ENCODE measurements at places on chromosomes 3 and 15.

- peak; percentile 72 for DNase-seq
Measured at GRCh38 chr3:156691920-156692319, 17.5 kb downstream of the TIPARP start.

GRCh38 chr3:132236701-132237651 lies 80.2 kb upstream of the ACP3 start:
- no peak for DNase-seq

- peak; percentile 47 for DNase-seq
Measured at GRCh38 chr3:122942937-122943827, 84.4 kb downstream of the SEMA5B start.

DNA sequence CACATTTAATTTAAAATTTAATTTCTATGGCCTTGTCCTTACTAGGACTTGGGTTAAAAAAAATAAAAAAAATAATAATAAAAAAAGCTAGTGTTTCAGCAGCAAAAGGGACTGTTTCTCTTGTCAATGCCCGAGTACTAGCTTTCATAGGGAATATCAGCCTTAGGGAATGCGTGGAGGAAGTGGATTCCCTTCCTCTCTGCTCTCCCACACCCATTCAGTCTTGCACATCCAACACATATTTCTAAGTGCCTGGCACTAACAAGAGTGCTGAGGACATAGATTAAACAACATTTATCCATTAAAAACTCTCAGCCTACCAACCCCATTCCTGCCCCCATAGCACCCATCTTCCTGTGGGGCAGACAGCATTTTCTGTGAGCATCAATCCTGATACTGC lies 6.2 kb downstream of the ZNF385D start:
- DNase-seq: no peak

- DNase-seq: peak; percentile 26
Measured at GRCh38 chr3:70120357-70120966, 120.9 kb downstream of the SAMMSON start.

- no peak for DNase-seq
Measured at GRCh38 chr3:188780193-188781147, 391.3 kb upstream of the TPRG1 start.

DNA sequence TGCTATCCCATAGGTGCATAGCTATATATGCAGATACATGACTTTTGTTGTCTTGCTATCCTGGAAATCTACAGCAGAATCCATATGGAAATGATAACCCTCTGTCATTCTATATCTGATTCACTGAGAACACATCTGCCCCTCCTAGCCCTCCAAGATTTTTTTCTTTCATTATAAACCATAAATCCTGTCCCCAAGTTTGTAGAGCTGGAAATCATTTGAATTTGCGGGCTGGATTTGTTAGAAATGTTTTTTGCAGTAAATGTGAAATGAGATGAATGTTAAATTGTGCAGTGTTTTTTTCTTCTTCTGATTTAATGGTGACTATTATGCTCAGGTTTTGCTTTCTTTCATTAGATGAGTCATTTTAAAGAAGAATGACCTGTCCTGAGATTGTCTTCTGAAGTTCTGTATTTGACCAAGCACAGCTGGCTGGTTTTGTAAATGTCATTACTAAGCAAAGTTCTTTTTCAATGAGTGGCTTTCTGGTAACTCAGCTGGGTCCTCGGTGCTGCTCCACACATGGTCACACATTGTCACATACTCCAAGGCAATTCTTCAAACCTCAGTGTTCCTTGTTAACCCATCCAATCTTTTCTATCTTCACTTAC lies 25.3 kb upstream of the ABHD17C start:
- peak; percentile 88 for DNase-seq

DNA sequence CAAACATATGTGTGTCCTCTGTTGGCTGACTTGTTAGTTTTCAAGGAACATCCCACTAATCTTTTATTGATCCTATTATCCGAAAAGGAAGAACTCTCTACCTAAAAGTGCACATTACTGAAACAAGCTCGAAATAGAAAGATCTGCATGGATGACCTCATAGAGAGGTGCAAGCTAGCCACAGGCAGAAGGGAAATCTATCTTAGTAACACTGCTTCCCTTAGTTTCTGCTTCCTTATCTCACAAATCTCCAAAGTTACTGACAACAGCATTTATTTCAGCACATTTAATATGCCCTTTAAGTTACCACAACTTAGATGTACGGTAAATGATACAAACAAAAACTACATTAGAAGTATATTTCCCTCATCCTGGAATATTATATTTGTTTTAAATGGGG lies 285.1 kb upstream of the CCDC54 start:
- DNase-seq: no peak

- no peak for DNase-seq
Measured at GRCh38 chr3:57161915-57162314, 3.2 kb downstream of the IL17RD start.

DNA sequence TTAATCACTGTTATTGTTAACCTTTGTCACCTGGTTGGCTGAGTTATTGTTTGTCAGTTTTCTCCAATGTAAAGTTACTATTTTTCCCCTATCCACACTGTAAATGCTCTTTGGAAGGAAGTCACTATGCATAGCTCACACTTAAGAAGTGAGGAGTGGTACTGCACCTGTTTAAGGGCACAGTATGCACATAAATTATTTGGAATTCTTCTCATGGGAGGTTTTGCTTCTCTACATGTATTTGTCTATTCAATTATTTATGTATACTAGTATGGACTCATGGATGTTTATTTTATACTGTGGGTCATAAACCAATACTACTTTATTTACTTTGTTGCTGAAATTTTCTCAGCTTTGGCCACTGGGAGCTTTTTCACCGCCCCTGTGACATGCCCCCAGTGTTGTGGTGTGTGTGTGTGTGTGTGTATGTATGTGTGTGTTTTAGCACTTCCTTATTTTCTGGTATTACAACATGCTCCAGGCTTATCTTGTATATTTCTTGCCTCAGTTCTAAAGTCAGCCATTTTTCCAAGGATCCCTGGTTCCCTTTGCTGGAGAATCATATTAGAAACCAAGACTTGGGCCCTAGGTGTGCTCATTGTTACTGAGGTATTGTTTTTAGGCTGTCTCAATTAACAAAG lies 290.5 kb downstream of the KBTBD8 start:
- no peak for DNase-seq

GRCh38 chr15:85702321-85703101 lies 92.2 kb downstream of the KLHL25 start:
- peak; percentile 30 for DNase-seq

DNA sequence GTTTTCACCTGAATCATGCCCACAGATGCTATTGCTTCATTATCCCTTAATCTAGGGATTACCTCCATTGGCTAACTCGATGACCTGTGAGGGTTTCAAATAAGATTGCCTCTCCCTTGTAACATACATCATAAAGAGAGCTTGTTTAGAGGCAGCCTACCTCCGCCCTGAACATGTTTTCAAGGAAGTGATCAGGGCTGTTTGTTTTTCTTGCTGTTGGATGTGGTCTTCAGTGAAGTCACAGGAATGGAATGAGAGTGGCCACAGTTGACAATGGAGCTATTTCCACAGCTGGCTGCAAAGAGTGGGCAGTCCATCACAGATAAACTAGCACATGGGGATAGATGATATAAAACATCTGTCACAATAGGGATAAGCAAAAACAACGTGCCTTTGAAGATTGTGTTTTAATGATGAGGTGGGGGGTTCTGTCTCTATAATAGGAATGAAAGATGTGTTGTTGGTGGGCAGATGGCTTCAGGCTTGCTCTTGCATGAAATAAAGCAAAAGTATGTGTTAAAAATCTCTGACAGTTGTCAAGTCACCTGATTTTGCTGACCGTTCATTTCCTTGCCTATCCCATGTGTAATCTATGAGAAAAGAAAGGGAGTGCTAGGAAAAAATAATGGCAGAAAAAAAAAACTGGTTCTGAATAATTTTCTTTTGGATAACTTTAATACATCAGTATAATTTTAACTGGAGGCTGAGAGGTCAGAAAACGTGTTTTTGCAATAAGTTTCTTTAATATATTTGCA lies 642.3 kb downstream of the RBMS3 start:
- DNase-seq: peak; percentile 87

GRCh38 chr3:117091676-117092075 lies 382.1 kb downstream of the TUSC7 start:
- DNase-seq: no peak

DNA sequence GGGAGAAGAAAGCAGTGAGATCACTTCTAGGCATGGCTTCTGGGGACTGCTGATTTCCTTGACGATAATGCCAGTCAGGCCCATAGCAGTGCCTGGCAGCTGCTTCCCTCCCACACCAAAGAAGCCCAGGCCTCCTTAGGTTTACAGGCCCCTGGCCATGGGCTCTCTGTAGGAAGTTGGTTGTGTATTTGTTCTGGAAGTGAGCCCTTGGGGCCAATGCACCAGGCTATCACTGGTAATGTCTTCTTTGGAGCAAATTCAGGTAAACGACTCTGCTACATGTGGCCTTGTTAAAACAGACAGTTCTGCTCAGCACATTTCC lies 89.3 kb downstream of the CCNL1 start:
- no peak for DNase-seq

GRCh38 chr3:144114767-144115166 lies 143.1 kb downstream of the DIPK2A start:
- DNase-seq: peak; percentile 28

DNA sequence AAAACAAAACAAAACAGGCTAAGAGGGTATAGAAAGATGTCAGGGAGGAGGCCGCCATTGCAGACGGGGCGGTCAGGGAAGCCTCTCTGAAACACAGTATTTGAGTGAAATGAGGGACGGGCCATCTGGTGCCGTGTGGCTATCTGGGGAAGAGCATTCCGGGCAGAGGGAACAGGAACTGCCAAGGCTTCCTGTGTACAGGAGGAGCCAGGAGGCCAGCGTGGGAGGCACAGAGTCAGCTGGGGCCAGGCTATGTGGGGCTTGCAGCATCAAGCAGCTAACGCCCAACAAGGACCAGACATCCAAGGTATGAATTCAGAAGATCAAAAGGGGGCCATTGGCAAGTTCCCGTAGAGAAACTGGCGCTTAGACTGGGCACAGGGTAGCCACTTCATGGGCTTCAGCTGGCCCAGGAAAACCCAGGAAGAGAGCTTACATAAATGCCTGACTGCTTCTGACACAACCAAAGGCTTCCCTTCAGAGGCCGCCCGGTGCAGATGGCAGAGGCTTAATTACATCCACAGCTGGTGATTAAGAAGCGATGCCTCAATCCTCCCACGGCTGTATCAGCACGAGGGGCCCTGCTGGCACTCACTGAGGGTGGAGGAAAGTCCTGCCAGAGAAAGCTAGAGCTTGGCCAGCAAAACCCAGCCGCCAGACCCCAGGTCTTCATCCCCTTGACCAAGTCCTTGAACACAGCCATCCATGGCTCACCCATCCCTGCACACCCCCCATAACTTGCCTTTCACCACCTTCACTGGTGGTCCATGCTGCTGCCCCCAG lies 144.9 kb downstream of the MEGF11 start:
- no peak for DNase-seq

- no peak for DNase-seq
Measured at GRCh38 chr15:73869216-73869995, 4.0 kb upstream of the TBC1D21 start.

- DNase-seq: no peak
Measured at GRCh38 chr3:134199240-134199639, 51.4 kb downstream of the RYK start.

DNA sequence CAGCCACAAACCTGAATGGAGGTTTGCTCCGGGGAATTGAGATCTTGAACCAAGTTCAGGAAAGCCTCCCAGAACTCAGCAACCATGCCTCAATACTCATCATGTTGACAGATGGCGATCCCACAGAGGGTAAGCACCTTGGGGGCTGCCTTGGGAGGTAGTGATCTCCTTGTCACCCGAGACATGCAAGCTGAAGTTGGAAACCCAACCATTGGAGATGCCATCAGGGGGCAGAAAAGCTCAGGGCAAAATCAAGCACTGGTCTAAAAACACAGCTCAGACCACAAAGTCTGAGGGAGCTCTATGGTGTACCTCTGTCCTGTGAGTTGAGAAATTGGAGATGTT lies 5.8 kb downstream of the ITIH1 start:
- no peak for DNase-seq

GRCh38 chr3:36297195-36297594 lies 83.1 kb upstream of the STAC start:
- DNase-seq: no peak

GRCh38 chr3:129672412-129672811 lies 65.9 kb upstream of the PLXND1 start:
- DNase-seq: no peak

- DNase-seq: peak; percentile 64
Measured at GRCh38 chr15:35980719-35981118, 434.8 kb upstream of the DPH6 start.

GRCh38 chr3:138796761-138797160 lies 38.0 kb downstream of the PIK3CB start:
- no peak for DNase-seq

DNA sequence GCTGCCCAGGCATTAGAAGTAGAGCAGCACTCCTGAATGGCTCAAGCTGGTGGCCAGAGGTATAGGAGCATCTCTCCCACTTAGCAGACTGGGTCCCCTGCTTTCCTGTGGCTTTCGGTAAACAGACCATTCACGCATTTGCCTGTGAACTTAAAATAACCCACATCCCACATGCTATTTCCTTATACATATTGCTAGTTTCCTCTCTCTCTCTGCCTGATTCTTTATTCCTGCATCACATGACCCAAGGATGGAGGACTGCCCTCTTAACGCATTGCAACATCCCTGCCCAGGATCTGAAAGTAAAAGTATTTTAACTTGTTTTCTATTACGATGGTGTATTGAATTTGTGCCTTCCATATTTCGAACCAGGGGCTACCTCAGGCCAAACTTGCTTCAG lies 43.4 kb upstream of the NLGN1 start:
- no peak for DNase-seq

DNA sequence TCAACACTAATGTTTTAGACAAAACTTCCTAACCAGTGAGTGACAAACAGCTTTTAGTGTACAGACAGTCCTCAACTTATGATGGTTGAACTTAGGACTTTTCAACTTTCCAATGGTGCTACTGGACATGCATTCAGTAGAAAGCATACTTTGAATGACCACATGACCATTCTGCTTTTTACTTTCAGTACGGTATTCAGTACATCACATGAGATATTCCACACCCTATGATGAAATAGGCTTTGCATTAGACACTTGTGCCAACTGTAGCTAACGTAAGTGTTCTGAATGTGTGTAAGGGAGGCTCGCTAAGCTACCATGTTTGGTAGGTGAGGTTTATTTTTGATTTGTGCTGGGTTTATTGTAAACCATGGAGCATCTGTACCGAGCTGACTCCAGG lies 113.7 kb downstream of the WNT7A start:
- DNase-seq: no peak

DNA sequence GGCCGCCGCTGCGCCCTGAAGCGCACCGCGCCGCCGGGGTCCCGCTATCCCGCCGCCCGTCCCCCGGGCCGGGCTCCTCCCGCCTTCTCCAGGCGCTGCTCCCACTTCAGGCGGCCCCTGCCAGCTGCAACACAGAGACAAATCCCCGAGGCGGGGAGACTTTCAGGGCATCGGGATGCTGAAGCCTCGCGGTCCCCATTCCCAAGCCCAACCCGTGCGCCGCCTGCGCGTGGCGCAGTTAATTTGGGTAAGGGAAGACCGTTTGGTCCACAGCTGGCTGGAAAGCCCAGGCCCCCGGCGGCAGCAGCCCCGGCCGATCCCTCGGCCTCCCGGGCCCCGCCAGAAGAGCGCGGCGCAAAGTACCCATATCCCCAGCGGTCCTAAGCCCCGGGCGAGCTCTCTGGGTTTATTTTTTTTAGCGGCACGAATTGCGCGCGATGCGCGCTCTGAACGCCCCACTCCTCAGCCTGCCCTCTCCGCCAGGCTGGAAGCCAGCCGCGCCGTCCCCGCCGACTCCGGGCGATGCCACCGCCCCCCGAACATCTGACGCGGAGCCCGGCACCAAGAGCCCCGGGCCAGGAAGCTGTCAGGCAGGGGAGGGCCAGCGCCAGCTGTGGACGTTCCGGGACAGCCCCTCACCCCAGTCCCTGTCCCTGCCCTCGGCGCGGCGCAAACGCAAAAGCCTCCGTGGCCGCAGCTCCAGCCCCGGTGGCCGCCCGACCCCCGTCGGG lies 517 bp downstream of the FBN1 start:
- peak; percentile 41 for DNase-seq

Measured in fibroblast of upper back skin (primary cell).